Calu3 (cell line): ENCODE measurements at places on chromosomes 7 and 10.

DNA sequence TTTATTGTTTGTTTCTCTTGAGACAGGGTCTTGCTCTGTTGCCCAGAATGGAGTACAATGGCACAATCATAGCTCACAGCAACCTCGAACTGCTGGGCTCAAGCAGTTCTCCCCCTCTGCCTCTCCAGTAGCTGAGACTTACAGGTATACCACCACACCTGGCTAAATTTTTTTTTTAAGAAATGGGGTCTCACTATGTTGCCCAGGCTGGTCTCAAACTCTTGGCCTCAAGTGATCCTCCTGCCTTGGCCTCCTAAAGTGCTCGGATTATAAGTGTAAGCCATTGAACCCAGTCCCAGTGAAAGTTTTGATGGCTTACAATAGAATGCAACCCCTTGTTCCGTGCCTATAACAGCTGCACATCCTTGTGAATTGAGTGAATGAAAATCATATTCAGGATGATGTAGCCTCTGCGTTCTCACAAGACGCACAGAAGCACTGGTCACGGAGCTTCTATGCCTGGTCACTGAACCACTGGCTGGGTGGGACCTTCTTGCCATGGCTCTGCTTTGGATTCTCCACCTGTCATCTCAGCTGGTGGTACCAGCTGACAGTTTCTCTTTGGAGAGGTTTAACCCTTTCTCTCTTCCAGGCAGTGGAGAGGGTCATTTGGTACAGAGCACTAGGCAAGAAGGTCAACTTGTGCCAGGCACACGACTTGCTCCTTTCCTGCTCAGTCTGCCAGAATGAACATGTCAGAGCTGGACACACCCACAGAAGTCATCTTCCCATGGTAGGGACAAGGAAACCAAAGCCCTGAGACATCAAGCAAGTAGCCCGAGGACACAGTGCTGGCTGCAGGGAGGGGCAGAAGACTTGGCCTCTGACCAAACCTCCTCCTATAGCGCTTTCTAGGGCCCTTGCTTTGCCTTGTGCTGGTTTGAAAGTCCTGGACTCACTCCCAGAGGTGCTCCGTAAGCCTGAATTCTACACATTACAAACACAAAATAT, 89.6 kb downstream of the ATXN7L1 start:
- no peak overlapping the region for H3K27ac ChIP-seq
- no peaks in the 10 kb centered on the region for H3K27me3 ChIP-seq
- no peak overlapping the region for H3K4me3 ChIP-seq
- peaks cover 10% of the 10 kb centered on the region for H3K4me1 ChIP-seq
- DNase-seq = no peak

DNA sequence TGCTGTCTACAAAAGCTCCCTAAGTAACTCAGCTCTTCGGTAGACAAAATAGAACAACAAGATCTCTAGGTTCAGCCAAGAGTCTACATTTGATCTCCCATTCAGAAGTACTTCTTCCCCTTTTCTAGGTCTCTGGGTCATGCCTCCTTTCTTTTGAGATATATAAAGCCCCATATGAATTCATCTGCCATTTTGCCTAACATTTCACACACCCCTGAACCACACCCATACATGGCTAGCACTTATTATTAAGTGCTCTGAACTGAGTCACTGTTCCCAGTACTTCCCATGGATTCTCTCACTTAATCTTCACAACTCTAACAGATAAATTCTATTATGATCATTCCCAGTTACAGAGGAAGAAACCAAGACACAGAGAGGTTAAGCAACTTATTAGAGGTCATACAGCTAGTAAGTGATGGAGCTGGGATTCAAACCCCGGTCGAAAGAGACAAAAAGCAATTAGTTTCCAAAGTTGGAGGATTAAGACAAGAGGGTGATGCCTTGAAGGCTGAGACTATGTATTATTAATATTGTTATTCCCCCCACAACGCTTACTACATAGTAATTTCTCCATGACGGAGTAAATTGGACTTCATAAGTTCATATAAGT, 17.3 kb downstream of the MYOF start:
- H3K4me1 ChIP-seq = peaks cover 48% of the 10 kb centered on the region
- H3K36me3 ChIP-seq = peaks cover 88% of the 10 kb centered on the region
- H3K4me3 ChIP-seq = peak overlapping the region; percentile 54

GRCh38 chr10:21039721-21040120, 142.6 kb upstream of the NEBL start:
- H3K4me1 ChIP-seq = no peaks in the 10 kb centered on the region
- no peak overlapping the region for H3K4me3 ChIP-seq
- no peak overlapping the region for H3K27ac ChIP-seq
- no peak for DNase-seq
- H3K36me3 ChIP-seq = no peaks in the 10 kb centered on the region
- H3K27me3 ChIP-seq = no peaks in the 10 kb centered on the region

DNA sequence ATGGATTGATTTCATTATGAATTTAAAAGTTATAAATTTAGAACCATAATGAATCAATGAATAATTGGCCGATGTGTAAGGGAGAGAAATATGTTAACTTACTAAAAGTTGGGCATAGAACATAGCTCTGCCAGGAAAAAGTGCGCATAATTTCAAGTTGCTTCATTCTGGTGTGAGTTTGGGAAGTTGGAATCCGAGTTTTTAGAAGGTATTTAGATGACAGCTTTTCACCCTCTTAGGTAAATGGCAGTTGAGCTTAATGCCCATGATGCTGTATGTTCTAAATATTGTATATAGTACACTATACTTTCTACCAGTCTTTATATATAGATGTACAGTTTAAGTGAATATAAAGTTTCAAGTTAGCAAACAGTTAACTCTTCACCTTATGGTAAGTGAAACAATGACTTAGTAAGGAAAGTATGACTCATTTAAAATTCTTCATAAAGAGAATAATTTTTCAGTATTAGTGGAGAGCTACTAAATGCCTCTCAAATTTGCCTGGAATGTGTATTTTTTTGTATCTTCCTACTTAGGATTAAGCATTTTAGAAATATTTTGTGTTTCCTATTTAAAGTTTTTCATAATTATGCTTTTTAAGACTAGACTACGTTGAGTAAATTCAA, 1.6 kb downstream of the C1GALT1 start:
- H3K4me3 ChIP-seq = peak overlapping the region; percentile 90
- H3K36me3 ChIP-seq = peaks cover 35% of the 10 kb centered on the region

- H3K27ac ChIP-seq = no peak overlapping the region
- DNase-seq = no peak
- no peak overlapping the region for H3K4me3 ChIP-seq
- H3K27me3 ChIP-seq = no peaks in the 10 kb centered on the region
- H3K4me1 ChIP-seq = no peaks in the 10 kb centered on the region
- peaks cover 16% of the 10 kb centered on the region for H3K36me3 ChIP-seq
Measured at GRCh38 chr7:128304212-128304611, 39.5 kb downstream of the RBM28 start.

DNA sequence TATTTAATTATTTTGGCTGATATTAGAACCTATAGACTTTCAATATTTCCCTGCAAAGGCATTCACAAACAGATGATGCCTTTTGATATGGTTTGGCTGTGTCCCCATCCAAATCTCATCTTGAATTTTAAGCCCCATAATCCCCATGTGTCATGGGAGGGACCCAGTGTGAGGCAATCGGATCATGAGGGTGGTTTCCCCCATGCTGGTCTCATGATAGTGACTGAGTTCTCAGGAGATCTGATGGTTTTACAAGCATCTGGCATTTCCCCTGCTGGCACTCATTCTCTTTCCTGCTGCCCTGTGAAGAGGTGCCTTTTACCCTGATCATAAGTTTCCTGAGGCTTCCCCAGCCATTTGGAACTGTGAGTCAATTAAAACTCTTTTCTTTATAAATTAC, 9.3 kb upstream of the PNLIPRP3 start:
- no peaks in the 10 kb centered on the region for H3K27me3 ChIP-seq
- no peaks in the 10 kb centered on the region for H3K4me1 ChIP-seq
- H3K36me3 ChIP-seq = no peaks in the 10 kb centered on the region
- H3K4me3 ChIP-seq = no peak overlapping the region
- DNase-seq = no peak
